NCI-H1694 (cell line): ENCODE measurements at places on chromosomes 2 and 18.
A peak's percentile ranks its signal among the peaks of the same experiment; 100 is the strongest.

GRCh38 chr2:79994161-79994560 lies 310.4 kb downstream of the LRRTM1 start:
- DNase-seq = no peak

DNA sequence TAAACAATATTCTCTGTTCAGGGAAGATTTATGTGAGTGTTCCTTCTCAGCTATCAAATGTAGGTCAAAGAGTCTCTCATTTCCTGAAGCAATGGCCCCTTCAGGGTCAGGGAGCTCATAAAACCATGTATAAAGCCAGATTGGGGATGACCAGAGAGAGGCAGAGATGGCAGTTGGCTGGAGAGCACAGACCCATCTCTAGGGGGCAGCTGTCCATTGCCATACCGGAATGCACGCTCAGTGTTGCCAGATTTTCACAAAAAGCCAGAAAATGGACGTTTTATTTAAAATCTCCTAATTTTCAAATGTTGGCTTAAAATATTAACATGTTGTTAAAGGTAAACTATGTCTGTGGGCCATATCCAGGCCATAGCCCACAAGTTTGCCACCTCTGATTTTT lies 1920.7 kb upstream of the CELF4 start:
- no peak for DNase-seq

DNA sequence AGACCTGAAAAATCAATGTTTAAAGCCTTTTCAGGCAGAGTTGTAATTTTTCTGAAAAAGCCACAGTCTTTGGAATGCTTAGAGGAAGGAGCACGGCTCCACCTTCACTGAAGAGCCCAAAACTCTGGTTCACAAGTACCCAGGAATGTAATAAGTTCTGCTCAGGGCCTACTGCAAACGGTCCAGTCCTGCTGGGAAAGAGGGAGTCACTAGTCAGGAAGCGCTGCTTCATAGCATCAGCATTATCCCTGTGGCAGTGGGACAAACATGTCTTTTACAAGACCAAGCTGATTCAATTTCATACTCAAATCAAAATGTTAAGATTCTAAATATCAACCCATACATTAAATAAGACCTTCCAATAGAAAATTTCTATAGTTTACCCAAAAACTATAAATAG lies 152.9 kb upstream of the PGAP1 start:
- no peak for DNase-seq

DNA sequence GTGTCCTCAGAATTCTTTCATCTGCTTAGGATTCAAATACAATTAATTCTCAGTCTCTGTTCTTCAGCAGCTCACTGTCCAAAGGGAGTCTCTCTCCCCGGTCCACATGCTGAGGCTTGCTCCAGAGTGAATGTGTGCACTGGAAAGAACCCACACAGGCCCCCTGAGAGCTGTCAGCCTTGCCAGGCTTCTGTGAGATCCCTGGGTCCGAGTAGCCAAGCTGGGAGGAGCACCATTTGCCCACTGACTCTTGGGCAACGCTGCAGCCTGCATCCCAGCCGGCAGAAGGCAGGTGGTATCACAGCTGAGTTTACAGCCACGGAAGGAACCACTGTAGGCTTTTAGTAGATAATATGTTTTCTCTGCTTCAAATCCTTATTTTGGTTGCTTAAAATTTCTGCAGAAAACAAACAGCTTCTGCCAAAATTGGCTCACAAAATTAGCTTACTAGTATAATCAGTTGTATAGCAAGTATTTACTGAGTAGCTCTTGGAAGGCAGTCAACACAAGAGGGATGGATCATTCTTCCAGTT lies 21.4 kb upstream of the LTBP1 start:
- DNase-seq = peak; percentile 25

DNA sequence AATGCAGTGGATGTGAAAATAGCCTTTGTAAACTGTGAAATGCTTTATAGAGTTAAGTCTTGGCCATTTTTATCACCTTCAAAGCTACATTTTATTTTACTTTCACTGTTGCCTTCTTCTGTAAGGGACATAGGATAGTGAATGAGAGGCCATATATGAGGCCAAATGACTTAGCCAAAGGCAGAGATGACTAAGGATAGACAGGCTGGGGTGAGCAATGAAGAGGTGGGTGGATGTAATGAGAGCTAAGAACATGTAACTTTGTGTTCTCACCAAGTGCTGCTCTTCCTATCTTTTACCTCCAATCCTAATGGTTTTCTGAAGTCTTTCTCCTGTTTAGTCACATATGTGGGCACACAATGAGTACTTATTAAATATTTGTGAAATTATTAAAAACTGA lies 101.9 kb downstream of the MBD5 start:
- no peak for DNase-seq

GRCh38 chr18:9513971-9514512 lies 38.7 kb downstream of the RALBP1 start:
- DNase-seq = no peak

GRCh38 chr2:174602745-174603144 lies 5.1 kb upstream of the WIPF1 start:
- DNase-seq = no peak

- DNase-seq = no peak
Measured at GRCh38 chr2:96209011-96209728, 543 bp upstream of the STARD7 start.
